ENCODE measurements at places on chromosomes 7 and 10.

GRCh38 chr7:22123139-22123538 lies 177.4 kb upstream of the CDCA7L start:
- DNase-seq: no peak

- peak; percentile 92 for DNase-seq
Observed at GRCh38 chr7:7099584-7100014, 82.7 kb upstream of the C1GALT1 start.

DNA sequence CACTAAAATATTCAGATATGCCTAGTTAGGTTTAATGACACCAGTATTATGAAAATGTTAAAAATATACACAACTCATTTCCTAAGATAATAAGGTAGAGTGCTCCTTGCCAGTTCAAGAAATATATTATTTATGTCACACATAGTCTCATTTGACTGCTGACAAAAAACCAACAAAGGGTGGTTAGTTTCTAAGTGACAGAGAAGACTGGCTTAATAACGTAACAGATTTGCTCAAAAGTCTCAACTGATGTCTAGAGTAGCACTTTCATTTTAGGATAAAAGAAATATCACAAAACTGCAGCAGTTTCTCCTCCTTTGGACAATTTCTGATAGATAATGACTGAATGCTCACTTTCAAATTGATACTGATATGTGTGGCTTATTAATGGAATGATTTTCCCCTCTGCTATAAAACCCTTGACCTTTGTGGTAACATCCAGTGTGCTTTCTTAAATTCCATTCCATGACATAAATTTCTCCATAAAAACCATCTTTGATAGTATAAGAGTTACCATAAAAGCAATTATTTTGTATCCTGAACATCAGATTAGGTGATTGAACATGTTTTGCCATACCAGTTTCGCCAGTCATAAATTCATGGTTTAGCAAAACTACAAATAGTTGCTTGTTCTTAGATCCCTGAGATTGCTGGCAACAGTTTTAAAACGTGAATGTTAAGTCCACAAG lies 94.2 kb downstream of the NRBF2 start:
- DNase-seq: peak; percentile 33

GRCh38 chr10:61047081-61047480 lies 103.1 kb upstream of the RHOBTB1 start:
- DNase-seq: peak; percentile 44

DNA sequence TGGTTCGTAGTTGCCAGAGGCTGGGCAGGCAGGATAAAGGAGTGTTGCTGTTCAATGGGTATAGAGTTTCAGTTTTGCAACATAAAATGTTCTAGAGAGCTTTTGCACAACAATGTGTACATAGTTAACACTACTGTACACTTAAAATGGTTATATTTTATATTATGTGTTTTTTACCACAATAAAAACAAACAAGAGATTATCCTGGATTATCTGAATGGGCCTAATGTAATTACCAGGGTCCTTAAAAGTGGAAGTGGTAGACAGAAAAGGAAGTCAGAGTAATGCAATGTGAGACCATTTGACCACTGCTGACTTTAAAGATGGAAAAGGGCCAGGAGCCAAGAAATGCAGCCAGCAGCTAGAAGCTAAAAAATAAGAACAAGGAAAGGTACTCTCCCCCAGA lies 159.7 kb downstream of the SGMS1 start:
- no peak for DNase-seq

- peak; percentile 63 for DNase-seq
Observed at GRCh38 chr10:69766161-69766910, 35.4 kb upstream of the COL13A1 start.

- no peak for DNase-seq
Observed at GRCh38 chr7:26000841-26001240, 151.2 kb upstream of the NFE2L3 start.

DNA sequence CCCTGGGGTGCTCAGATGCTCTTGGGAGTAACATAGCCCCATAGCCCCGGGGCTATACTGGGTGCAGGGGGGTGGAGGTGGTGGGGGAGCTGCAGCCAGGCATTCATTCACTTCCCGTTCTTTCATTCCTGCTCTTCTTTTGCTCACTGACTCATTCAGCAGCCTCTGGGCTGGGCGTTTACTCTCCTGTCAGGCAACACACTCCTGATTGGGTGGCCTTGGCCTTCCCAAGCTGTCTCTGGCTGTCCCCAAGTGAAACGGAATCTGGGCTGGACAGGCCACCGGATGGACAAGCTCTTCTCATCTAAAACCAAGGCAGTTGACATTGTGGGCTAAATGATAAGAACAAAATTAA lies 34.6 kb downstream of the CHST3 start:
- DNase-seq: peak; percentile 68

DNA sequence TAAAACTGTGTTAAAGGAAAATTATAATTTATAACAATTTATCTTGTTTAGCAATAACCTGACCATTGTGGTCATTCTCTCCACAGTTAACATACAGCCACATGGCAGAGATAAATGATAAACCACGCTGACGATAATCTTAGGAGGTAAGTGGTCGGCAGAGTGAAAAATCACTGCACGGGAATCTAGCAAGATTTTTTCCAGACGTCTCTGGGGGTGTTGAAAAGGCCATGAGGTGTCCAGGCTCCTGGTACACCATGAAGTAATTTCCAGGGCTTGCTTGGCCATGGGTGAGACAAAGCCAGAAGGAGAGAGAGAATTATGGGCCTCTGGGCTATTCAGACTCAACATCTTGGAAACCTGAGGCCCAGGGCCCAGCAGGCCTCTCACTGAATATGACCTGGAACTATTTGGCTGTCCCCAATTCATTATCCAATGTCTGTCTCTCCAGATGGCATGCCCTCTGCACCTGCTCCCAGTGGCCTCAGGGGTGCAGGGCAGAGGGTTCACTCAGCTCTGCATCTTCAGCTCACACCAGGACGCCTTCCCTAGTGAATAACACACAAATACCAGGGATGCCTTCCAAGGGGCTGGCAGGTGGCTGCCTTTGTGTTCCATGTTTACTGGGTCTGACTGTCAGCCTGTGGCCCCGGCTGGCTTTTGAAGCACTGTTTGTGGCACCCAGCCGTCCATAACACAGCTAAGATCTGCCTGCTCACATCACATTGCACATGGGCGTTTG lies 590.4 kb upstream of the PFKP start:
- peak; percentile 23 for DNase-seq

GRCh38 chr10:35569111-35569707 lies 35.9 kb upstream of the GJD4 start:
- no peak for DNase-seq

DNA sequence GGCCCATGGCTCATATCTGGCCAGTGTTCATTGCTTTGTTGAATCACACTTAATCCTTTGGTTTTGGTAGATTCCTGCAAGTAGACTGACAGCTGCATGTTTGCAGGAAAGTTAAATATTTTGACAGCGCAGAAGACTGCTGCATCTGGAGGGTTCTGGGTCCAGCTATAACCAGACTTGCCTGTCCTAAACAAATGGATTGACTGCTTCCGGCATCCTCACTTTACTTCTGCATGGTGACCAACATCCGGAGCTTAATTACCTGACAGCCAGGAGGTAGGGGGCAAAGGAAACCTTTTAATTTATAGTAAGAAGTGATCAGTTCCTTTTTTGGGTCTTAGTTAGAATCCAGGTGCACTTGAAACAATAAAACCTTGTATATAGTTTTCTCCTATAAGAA lies 263.3 kb downstream of the SNX10 start:
- no peak for DNase-seq

DNA sequence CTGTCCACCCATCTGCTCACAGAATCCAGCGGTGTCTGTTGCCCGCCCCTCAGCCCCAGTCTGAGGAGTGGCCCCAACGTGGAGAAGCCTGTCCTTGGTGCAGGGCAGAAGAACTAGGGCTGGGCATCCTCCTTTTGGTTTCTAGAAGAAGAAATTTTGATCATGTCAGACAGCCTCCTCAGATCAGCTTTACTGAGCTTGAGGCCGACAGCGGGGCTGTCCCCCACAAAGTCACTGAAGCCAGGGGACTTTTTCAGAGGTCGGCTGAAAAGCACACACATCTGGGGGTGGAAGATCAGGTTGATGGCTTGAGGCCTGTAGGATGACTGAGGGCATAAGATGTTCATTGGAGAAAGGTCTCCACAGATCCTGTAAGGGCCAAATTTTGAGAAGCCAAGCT lies 767.9 kb downstream of the GRID1 start:
- DNase-seq: no peak

DNA sequence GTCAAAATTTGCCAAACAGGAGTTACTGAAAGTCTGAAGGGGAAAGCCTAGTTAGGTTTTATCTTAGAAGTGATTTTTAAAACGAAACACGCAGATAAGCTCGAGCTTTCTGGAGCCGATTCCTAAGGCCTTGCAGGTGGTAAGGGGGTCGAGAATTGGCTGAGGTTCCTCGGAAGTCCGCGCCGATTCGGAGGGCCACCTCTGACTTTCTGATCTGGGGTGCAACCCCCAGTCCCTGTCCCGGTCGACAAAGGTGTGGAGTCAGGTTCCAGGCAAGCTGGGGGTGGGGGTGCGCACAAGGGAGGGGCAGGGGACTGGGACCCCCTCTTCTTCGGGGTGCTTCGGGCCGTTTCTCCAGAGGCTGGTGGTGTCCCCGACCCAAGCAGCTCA lies 701 bp upstream of the CUL1 start:
- no peak for DNase-seq

DNA sequence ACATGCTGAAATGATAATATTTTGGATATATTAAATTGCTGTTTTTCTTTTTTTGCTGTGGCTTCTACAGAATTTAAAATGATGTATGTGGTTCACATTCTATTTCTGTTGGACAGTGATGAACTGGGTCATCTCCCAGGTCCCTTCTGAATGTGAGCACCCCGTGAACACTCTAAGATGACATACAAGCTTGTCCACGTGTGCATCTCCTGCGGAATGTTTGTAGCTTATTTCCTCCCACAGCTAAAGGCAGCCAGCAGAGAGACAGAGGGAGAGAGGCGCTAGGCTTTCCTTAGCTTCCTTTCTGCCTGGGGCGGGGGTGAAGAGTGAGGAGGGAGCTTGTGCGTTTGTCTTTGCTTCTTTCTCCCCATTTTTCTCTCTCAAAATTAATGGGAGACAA lies 219.1 kb downstream of the EMX2 start:
- DNase-seq: no peak

- DNase-seq: no peak
Observed at GRCh38 chr10:118012952-118013525, 33.7 kb downstream of the RAB11FIP2 start.

GRCh38 chr10:118572256-118573041 lies 23.0 kb downstream of the PRLHR start:
- no peak for DNase-seq

DNA sequence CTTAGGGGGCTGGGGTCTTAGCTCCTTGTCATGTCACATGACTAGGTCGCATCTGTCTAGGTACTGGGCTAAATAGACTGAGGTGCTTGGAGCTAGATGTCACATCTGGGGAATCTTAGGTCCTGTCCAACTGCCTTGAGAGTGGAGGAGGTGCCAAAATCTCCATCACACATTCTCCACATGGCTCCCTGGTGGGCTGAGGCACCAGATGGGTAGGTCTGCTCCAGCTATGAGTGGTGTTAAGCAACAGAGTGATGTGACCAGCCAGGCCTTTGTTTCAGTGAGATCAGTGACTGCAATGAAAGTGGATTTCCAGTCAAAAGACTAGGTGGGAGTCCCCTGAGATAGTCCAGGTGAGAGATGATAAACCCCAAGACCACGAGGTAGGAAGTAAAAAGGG lies 251.8 kb downstream of the BMPER start:
- peak; percentile 44 for DNase-seq

- no peak for DNase-seq
Observed at GRCh38 chr10:48899781-48900180, 39.9 kb downstream of the LRRC18 start.

GRCh38 chr10:43211030-43211429 lies 55.8 kb downstream of the RASGEF1A start:
- DNase-seq: no peak

DNA sequence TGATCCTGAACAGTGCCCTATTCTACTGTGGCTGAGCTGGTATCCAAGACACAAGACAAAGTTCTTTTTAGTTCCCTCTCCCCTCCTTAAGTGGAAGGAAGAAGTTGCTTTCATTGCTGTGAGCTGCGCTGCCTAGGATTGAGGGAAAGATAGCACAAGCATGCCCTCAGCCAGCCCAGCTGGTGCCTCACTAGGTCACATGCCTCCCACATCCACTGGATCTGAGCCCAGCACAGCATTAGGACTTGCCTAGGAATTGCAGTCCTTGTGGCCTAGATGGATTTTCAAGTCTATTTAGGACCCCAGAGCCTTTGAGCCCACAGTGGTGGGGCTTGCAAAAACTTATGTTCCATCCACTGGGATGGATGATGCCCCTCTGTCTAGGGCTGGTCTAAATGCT lies 214.2 kb downstream of the ZNF248 start:
- no peak for DNase-seq

DNA sequence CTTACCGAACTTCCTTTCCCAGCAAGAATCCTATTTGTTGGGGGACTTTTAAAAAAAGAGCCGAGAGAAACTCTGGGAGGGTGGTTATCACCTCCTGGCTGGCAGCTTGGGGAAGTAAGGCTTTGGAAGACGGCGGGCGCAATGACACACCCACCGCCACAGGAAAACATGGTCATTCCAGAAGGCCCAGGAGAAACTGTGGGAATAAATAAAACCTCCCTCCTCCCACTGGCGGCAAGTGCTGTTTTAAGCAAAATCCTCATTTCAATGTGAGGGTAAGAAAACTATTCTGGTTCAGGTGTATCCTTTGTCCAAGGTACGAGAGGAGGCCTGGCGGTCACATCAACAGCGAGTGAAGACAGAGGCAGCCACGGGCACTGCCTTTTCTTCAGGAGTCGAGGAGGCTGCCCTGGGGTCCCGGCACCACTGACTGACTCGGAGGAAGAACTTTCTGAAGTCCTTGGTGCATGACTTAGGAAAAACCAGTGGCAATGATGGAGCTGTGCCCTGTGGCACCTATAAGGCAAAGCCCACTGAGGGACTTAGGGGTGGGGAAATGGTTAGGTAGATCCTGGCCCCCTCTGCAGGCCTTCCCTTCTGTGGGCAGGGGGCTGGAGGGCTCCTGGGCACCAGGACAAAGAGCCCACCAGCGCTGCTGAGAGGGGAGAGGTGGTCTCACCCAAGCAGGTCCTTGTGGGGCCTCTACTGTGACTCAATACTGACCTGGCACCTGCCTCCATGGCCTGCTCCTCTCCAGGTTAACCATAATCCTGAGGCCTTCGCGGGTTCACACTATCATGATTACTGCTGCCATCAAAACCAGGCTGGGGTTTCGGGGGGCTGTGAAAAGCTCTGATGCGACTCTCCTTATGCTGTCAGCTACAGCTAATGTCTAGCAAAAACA lies 21.4 kb downstream of the DNAJB12 start:
- no peak for DNase-seq

- no peak for DNase-seq
Observed at GRCh38 chr10:50375051-50375452, 123.7 kb upstream of the ASAH2 start.

All from fibroblast of skin of abdomen (primary cell).